ENCODE measurements at places on chromosomes 11 and 22. TPM values are rescaled to one million over a fixed set of nuclear protein-coding genes. Genes with fewer than 3 reads are reported as not detected.

Gene NFAM1
- 0.54 TPM for total RNA-seq

Gene SLC22A12
- total RNA-seq = not detected

Gene SLC35F2
- 6.3 TPM for total RNA-seq

Gene KCNQ1OT1
- total RNA-seq = 12.0 TPM

Gene TLCD5
- 14.0 TPM for total RNA-seq

Gene OR52E8
- total RNA-seq = not detected

Gene PARVG
- 1.9 TPM for total RNA-seq

Gene GTSE1
- total RNA-seq = 6.2 TPM

Gene CNGA4
- 0.36 TPM for total RNA-seq

Gene PITPNM1
- total RNA-seq = 29.2 TPM

Gene ANO1
- total RNA-seq = 8.4 TPM

Gene MFNG
- total RNA-seq = 5.4 TPM

Gene NUDT22
- total RNA-seq = 12.4 TPM

Gene KBTBD3
- total RNA-seq = 15.3 TPM

Gene HBB
- total RNA-seq = 418 TPM

Gene FREY1
- 2.5 TPM for total RNA-seq

Gene SLC17A6
- total RNA-seq = 15.8 TPM

Gene KCNQ1
- total RNA-seq = 0.45 TPM

Gene TH
- 0.54 TPM for total RNA-seq

Gene DESI1
- total RNA-seq = 18.8 TPM

Gene OR2D2
- total RNA-seq = 4.8 TPM

Gene RDX
- 72.6 TPM for total RNA-seq

Gene BEST1
- 1.9 TPM for total RNA-seq

Gene SCGB1D2
- not detected for total RNA-seq
